H4 (cell line): ENCODE measurements at places on chromosomes 12 and 14.

GRCh38 chr14:106308839-106309389 is 782.5 kb downstream of the TMEM121 start:
- peak; percentile 6 for DNase-seq

GRCh38 chr14:34407951-34408350 is 54.1 kb downstream of the SPTSSA start:
- no peak for DNase-seq

GRCh38 chr14:22597771-22598098 is 365 bp upstream of the ABHD4 start:
- DNase-seq = no peak

- DNase-seq = no peak
These were observed 608 bp downstream of the ZNF410 start for GRCh38 chr14:73887318-73887616.

DNA sequence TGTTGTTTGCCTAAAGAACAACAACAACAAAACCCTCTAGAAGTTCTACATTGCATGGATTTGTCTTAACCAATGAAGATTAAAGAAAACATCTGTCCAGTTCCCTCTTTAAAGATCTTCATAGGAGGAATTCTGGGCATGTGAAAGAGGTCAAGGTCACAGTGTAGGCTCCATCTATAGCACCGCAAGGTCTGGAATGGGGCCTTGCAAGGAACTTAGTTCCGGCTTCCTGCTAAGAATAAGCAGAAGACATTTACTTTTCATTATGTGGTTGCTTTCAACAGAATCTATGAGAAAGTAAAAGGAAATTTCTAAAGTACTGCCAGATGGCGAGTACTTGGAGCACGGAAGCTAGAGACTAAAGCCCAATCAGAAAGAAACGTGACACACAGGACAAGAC is 57.2 kb upstream of the GNPNAT1 start:
- no peak for DNase-seq

GRCh38 chr12:121653999-121654398 is 15.5 kb downstream of the MORN3 start:
- DNase-seq = no peak
